GM12865 (cell line): ENCODE measurements at places on chromosomes 2 and 18.
A peak's percentile ranks its signal among the peaks of the same experiment; 100 is the strongest.

DNA sequence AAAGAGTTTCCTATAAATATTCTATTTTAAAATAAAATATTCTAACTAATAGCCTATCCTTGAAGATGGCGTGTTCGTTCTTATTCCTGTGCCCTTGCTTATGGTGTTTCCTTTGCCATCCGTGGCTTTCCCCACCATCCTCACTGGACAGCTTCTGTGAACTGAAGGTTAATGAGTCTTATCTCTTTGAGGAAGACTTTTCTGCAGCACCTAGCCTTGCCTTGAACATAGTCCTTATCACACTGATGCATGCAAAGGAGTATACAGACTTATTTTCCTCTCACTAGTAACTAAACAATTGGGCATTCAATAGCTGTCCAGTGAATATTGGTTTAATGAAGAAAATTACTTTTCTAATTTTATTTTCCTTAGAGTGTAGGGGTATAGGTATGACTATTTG, 88.1 kb downstream of the GULP1 start:
- DNase-seq: no peak

GRCh38 chr2:173151671-173152401, 76.2 kb downstream of the MAP3K20 start:
- DNase-seq: peak; percentile 24

GRCh38 chr2:214699236-214699635, 110.2 kb downstream of the BARD1 start:
- no peak for DNase-seq

DNA sequence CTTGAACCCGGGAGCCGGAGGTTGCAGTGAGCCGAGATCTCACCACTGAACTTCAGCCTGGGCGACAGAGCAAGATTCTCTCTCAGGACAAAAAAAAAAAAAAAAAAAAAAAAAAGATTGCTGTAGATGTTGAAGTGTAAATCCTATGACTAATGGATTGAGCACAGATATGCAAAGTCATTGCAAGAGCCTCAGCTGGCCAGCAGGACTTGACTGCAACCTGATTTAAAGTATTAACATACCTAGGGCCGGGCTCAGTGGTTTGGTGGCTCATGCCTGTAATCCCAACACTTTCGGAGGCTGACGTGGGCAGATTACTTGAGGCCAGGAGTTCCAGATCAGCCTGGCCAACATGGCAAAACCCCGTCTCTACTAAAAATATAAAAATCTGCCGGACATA, 103.4 kb upstream of the MSH2 start:
- DNase-seq: no peak

DNA sequence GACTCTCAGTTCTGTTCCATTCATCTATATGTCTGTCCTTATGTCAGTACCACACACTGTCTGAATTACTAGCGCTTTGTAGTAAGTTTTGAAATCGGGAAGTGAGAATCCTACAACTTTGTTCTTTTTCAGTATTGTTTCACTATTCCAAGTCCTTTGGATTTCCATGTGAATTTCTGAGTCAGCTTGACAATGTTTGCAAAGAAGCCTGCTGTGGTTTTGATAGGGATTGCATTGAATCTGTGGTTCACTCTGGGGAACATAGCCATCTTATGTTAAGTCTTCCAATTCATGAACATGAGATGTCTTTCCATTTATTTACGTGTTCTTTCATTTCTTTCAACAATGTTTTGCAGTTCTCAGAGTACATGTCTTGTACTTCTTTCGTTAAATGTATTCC, 15.0 kb downstream of the SLC3A1 start:
- no peak for DNase-seq

DNA sequence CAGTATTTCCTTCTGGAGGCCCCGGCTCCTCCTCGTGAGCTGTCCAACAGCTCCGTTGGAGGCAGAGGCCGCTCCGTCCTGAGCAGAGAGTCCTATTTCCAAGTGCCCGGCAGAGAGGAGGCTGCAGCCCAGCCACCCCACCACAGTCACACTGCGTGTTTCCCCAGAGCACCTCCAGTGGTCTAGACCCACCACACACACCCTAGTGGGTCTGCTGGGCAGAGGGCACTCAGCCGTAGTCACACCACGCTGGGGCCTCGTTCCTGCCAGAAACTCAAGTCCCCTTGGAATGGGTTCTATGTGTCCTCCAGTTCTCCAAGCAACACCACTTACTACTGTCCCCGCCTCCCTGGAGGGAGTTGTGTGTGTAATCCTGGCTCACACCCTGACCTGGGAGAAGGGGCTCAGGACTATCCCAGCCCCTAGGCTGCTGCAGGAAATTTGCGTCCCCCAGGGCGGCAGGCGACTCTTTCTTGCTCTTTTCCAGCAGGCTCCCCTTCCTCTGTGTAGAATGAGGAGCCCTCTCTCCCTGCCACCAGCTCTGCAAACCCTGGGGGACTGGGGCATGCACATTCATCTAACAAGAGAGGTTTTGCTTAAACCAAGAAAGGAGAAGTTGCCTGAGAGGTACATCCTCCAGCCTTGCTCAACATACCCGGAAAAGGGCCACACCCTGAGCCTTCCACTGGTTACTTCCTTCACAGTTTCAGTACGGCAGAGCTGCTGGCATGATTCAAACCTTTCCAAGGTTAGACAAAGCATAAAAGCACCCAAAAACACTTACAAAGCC, 114.1 kb downstream of the NDUFA10 start:
- DNase-seq: peak; percentile 52

DNA sequence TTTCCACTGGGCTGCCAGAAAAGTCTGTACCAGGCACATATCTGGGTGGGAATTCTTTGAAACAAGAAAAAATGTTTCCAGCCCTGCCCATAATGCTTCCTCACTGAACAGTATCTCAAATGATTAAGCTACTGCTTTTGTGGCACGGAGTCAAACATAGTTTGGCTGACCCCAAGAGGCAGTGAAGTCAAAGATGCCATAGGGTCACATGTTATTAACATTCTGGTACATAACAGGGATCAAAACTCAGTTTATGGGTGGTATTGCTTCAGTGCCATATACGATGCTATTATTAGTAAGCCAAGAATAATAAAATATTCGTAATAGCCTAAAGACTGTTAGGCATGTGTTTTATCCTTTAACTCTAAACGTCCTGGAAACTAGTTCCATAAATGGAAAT, 112.4 kb downstream of the FEZ2 start:
- no peak for DNase-seq

DNA sequence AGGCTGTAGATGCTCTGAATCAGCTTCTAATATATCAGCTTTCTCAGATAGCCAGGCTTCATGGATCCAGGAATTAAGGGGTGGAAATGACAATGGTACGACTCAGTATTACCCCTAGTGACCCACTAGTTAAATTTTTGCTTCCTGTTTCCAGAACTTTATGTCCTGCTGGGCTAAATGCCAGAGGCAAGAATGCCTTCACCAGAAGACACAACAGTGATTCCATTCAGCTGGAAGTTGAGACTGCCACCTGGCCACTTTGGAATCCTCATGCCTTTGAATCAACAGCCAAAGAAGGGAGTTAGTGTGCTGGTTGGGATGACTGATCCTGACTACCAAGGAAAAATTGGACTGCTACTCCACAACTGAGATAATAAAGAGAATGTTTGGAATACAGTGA, 239.1 kb downstream of the ASXL3 start:
- DNase-seq: no peak

GRCh38 chr18:11258039-11258610, 108.8 kb upstream of the PIEZO2 start:
- no peak for DNase-seq

DNA sequence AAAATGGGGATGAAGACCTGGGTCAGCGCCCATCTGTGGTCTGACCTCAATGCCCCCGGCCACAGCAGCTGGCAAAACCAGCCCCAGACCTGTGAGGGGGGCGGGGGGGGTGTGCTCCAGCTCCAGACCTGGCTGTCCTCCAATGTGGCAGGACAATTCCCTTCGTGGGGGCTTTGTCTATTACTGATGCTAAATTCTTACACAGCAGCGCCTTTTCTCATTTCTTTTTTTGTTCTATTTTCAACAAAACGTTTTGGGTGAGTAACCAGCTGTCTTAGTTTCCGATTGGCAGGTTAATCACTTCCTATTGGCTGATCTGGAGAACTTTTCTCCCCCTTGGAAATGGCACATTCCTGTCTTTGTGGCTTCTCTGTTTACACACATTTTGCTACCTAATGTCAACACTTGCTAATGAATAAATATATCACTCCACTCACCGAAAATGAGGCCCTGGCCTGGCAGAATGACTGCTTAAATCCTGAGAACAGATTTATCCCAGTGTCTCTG, 4.4 kb downstream of the SMAD7 start:
- DNase-seq: no peak

DNA sequence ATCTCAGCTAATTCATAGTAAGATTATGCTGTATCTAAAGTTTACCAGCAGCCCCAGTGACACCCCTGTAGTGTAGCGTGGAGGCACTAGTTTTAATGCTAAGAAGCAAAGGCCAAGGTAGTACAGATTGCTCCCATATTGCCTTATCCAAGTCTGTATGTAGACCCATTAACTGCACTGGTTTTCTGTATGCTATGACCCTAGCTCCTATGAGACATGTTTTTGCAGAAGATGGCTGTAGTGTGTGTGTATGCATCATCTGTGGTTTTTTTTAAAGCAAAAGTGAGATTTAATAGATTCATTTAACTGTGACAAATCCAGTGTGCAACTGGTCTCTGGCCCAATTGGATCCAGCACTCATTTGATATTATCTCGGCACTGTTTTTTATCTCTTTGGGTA, 86.5 kb downstream of the HAUS1 start:
- no peak for DNase-seq

- DNase-seq: no peak
Measured at GRCh38 chr2:2294183-2294690, 36.8 kb downstream of the MYT1L start.

GRCh38 chr18:55079481-55080355, 120.5 kb upstream of the CCDC68 start:
- DNase-seq: no peak

GRCh38 chr18:27064673-27065072, 120.4 kb downstream of the CHST9 start:
- DNase-seq: no peak

DNA sequence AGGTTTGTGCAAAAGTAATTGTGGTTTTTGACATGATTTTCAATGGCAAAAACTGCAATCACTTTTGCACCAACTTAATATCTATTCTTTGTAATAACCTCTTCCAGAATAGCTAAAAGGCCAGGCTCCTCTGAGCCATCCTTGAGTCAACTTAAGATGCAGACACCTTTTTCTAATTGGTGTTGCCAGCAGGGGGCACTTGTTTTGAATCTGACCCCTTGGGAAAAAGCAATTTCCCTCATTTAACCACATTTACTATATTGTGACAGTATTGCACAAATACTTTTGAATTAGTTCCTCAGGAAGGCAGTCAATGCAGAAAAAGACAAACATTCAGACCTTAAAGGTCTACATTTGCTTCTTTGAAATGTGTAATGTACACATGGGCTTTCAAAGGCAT, 78.6 kb upstream of the GALNT5 start:
- DNase-seq: no peak

GRCh38 chr2:158305501-158305900, 151.1 kb downstream of the CCDC148 start:
- no peak for DNase-seq

GRCh38 chr2:29628862-29629261, 292.5 kb downstream of the ALK start:
- no peak for DNase-seq

DNA sequence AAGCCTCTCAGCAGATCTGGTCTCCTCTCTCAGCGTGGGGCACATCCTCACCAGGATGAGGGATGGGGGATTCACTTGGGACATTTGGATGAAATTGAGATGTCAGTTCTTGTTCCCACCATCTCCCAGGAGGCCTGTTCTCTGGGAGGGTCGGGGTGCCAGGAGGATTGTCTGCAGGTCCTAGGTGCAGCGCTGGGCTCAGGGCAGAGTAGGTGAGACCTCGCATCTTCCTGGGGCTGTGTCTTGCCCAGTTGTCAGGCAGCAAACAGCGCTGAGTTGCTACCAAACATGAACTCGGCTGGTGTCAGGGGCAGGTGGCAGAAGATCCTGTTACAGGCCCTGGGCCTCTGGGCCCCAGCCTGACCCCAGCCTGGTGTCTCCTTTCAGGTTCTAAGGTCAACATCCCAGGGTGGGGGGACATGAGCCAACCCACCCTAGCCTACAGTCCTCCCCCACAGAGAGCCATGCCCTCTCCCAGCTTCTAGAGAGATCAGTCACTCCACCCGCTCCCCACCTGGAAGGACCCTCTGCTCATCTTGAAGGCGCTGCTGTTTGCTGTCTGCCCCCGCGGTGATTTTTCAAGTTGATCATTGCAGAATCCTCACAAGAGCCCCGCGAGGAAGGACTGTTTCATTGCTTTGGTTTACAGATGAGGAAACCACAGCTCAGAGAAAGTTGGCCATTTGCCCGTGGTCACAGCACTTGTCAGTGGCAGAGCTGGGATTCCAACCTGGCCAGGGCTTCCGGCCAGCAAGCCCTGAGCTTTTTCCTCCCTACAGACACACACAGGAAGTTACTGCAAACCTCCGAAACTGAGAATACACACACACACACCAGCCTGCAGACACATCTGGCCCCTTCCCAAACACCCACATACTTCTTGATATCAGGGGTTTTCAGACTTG, 83.9 kb downstream of the STPG4 start:
- DNase-seq: peak; percentile 94

- no peak for DNase-seq
Measured at GRCh38 chr2:148979164-148979918, 59.2 kb upstream of the LYPD6B start.

DNA sequence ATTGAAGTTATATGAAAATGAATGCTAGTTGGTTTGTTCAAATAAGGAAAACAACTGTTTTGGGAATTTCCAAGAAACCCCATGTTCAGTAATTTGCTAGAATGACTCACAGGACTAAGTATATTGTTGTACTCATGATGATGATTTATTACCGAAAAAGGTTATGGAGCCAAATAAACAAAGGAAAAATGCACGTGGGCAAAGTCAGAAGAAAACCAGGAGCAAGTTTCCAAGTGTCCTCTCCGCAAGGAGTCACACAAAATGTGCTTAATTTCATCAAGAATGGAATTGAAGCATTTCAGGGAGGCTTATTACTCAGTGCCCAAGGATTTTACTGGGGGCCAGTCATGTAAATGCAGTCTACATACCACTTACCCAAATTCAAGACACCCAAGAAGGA, 1652.4 kb upstream of the TMEFF2 start:
- DNase-seq: no peak

- DNase-seq: no peak
Measured at GRCh38 chr2:180927030-180927686, 53.2 kb upstream of the UBE2E3 start.

GRCh38 chr2:164850235-164850634, 8.6 kb upstream of the COBLL1 start:
- no peak for DNase-seq

DNA sequence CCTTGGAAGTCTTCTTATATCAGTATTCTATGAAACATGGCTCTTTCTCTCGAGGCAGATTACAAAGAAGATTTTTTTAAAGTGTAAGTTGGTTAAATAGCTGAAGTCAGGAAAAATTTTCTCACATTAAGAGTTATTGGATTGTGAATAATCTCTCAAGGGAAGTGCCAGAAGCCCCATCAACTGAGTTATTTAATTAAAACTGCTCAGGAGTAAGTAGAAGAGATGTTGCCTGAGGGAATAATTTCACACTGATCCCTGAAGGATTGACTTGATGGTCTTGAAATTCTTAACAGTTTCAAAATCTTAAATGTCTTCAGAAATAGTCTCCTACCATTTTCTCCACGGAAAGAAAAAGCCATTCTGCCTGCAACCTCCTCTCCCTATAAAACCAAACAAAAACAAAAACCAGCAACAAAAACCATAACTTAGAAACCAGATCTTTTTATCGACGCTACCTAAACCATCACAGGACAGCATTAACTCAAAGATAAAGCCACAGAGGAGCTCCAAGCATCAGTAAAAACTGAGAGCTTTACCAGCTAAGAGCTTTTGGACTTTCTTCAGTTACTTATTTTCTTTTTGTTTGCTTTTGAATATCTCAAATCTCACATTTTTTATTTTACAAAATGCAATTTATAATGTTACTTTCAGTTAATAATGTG, 12.9 kb downstream of the CD226 start:
- DNase-seq: no peak
